ENCODE measurements at places on chromosomes 7 and 10. TPM values are rescaled to one million over a fixed set of nuclear protein-coding genes. Genes with fewer than 3 reads are reported as not detected.

The OR2AE1 gene
- not detected for total RNA-seq

The HERPUD2 gene
- 26.9 TPM for total RNA-seq

The CALCR gene
- not detected for total RNA-seq

The MAP3K8 gene
- total RNA-seq, result 3.1 TPM

The ZNF488 gene
- total RNA-seq, result 0.07 TPM

The RARRES2 gene
- total RNA-seq, result not detected

The HYAL4 gene
- 0.49 TPM for total RNA-seq

The PITRM1 gene
- total RNA-seq, result 120 TPM

The LBX1 gene
- not detected for total RNA-seq

The SFMBT2 gene
- 1.6 TPM for total RNA-seq

The CYP2E1 gene
- under 0.01 TPM for total RNA-seq

The CRTAC1 gene
- 0.74 TPM for total RNA-seq

The FAM25C gene
- total RNA-seq, result not detected

The CRYGN gene
- total RNA-seq, result not detected

The SPAG6 gene
- not detected for total RNA-seq

The LRRN3 gene
- not detected for total RNA-seq

The POLR1F gene
- total RNA-seq, result 21.0 TPM

The GNAT3 gene
- total RNA-seq, result not detected

The OR6V1 gene
- not detected for total RNA-seq
